ENCODE measurements at places on chromosomes 2 and 18.

DNA sequence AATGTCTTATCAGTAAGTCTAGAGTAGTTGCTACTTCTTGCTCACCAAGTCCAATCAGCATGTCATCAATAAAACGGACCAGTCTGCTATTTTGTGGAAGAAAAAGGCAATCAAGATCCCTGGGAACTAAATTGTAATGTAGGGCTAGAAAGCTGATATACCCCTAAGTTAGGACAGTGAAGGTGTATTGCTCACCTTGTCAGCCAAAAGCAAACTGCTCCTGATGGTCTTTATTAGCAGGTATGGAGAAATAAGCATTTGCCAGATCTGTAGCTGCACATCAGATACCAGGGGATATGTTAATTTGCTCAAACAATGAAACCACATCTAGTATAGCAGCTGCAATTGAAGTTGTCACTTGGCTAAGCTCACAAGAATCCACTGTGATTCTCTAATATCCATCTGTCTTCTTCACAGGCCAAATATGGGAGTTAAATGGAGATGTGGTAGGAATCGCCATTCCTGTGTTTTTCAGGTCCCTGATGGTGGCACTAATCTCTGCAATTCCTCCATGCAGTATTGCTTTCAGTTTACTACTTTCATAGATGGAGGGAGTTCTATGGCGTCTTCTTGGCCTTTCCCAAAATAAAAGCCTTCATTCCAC, 75.0 kb downstream of the TMEM237 start:
- DNase-seq, result no peak

DNA sequence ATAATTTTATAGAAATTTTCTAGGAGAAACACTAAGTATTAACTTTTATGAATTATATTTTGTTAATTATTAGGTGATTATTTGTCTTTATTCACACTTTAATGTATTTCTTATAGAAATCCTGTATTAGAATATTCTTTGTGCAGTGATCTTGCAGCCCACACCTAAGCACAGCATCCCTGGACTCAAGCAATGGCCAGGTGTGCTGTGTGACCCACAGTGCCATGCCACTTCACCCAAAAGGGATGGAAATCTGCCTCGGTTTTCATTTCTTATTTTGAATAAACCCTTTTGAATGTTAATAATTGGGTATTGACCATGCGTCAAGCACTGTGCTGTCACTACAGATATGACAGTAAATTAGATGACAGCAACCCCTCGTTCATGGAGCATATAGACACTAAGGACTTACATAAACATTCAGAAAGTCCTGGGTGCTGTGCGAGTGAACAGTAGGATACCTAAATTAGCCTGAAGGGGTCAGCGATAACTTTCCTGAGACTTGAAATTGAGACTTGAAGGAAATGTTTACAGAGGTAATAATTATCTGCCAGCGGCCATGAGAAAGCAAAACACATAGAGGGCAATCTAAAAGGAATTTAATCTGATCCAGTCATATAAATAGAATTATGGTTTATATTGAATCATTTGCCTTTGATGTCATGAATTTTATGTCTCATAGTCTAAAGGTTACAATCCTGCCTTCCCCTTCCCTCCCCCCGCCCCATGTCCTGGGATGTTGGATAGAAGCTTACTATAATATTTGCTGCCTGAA, 52.7 kb upstream of the CALCRL start:
- no peak for DNase-seq

GRCh38 chr2:6103372-6103771, 411.2 kb downstream of the SOX11 start:
- DNase-seq, result no peak

- no peak for DNase-seq
Observed at GRCh38 chr2:112140205-112140802, 2.1 kb downstream of the FBLN7 start.

GRCh38 chr2:167005096-167005495, 116.8 kb downstream of the XIRP2 start:
- DNase-seq, result no peak

- peak; percentile 60 for DNase-seq
Observed at GRCh38 chr2:172859581-172860335, 124.1 kb downstream of the RAPGEF4 start.

Measured in foreskin melanocyte (primary cell).